Stimulated activated CD4-positive, alpha-beta T cell treated with anti-CD3 and anti-CD28 coated beads, Interleukin-4, amount 100 ng/mL, for 48 hours (primary cell): ENCODE measurements at places on chromosomes 7 and 10.

DNA sequence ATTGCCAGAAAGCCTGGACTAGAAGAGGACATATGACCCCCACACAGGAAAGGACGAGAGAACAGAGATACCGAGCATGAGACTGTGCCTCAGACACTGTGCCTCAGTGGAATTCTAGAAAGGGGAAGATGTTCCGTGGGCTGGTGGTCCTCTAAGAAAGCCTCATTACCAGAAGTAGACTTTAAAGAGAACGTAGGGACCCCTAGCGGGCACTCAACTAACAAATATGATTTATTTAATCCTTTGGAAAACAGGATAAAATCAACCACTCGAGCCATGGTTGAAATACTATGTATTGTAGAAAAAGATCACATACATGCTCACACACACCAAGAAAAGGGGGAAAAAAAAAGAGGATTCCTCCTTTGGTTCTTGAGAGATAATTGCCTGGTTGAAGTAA lies 701.2 kb upstream of the SORCS1 start:
- no peak for DNase-seq

- no peak for DNase-seq
These were observed 2.0 kb downstream of the ZNF503 start for GRCh38 chr10:75399461-75400162.

- no peak for DNase-seq
These were observed 189.4 kb upstream of the AHR start for GRCh38 chr7:17109020-17109419.

GRCh38 chr7:18167815-18168214 lies 140.2 kb upstream of the PRPS1L1 start:
- no peak for DNase-seq

DNA sequence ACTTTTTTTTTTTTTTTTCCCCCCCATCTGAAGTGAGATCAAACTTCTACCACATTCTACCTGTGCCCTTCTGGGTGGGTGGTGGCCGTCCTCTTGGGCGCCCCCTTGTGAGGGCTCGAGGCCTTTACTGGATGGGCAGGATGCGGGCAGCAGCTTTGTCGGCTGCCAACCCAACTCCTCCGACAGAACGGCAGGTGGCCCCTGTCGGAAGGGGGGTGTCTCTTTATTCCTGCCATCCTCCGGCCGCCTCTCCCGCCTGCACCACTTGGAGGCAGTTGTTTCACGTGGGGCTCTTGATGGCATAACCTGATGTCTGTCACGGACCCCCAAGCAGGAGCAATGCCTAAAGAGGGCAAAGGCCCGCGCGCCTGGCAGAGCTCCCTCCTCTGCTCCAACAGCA lies 31.0 kb downstream of the AMZ1 start:
- DNase-seq = peak; percentile 60

DNA sequence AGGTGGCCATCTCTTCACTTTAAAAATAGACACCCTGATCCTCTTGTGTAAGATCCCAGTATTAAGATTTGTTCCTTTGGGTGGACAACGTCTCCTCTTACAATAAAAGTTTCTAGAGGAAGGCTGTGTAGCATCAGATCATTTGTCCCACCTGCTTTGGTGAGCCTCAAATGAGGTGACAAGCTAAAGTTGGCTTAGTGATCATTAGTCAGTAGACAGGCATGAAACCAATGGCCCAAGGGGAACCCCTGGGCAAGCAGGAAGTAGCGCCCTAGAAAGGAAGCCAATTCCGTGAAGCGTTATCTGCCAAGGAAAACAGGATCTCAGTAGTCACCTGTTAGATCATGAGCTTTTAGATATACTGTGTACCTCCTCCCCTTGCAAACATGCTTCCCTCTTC lies 66.8 kb downstream of the PCGF5 start:
- no peak for DNase-seq

GRCh38 chr10:14540062-14540461 lies 209.3 kb upstream of the FRMD4A start:
- no peak for DNase-seq

- DNase-seq = no peak
These were observed 34.0 kb downstream of the SPDYE6 start for GRCh38 chr7:102322202-102322715.

- DNase-seq = no peak
These were observed 75.3 kb upstream of the NFE2L3 start for GRCh38 chr7:26076691-26077090.

GRCh38 chr7:158912406-158912805 lies 56.0 kb downstream of the DYNC2I1 start:
- no peak for DNase-seq

- no peak for DNase-seq
These were observed 19.2 kb downstream of the VIM start for GRCh38 chr10:17247210-17247609.

- DNase-seq = no peak
These were observed 221.5 kb upstream of the MDFIC start for GRCh38 chr7:114700247-114700928.

- DNase-seq = no peak
These were observed 114.6 kb upstream of the MEOX2 start for GRCh38 chr7:15801041-15801440.

- no peak for DNase-seq
These were observed 25.3 kb downstream of the MAP3K8 start for GRCh38 chr10:30459283-30459682.

GRCh38 chr7:114150689-114151088 lies 231.9 kb upstream of the PPP1R3A start:
- no peak for DNase-seq

GRCh38 chr10:43952760-43953159 lies 304.1 kb upstream of the ZNF32 start:
- no peak for DNase-seq

DNA sequence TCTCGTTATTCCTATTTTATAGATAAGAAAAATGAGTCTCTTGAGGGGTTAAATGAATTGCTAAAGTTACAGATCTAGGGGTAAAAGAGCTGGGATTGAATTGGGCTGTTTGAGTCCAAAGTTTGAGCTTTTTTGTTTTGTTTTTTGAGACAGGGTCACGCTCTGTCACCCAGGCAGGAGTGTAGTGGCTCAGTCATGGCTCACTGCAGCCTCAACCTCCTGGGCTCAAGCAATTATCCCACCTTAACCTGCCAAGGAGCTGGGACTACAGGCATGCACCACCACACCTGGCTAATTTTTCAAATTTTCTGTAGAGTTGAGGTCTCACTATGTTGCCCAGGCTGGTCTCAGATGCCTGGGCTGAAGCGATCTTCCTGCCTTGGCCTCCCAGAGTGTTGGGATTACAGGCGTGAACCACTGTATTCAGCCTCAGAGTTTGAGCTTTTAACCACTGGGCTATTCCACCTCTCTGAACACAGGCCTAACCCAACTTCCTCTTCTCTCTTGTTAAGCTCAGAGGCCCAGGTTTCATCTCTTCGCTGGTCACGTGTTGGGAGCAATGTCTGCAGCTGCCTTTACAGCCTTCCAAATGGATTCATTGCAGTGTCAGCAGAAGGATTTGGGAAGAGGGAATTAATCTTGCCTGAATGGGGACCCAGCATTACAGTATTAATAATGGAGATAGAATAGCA lies 8.0 kb downstream of the SUFU start:
- no peak for DNase-seq

DNA sequence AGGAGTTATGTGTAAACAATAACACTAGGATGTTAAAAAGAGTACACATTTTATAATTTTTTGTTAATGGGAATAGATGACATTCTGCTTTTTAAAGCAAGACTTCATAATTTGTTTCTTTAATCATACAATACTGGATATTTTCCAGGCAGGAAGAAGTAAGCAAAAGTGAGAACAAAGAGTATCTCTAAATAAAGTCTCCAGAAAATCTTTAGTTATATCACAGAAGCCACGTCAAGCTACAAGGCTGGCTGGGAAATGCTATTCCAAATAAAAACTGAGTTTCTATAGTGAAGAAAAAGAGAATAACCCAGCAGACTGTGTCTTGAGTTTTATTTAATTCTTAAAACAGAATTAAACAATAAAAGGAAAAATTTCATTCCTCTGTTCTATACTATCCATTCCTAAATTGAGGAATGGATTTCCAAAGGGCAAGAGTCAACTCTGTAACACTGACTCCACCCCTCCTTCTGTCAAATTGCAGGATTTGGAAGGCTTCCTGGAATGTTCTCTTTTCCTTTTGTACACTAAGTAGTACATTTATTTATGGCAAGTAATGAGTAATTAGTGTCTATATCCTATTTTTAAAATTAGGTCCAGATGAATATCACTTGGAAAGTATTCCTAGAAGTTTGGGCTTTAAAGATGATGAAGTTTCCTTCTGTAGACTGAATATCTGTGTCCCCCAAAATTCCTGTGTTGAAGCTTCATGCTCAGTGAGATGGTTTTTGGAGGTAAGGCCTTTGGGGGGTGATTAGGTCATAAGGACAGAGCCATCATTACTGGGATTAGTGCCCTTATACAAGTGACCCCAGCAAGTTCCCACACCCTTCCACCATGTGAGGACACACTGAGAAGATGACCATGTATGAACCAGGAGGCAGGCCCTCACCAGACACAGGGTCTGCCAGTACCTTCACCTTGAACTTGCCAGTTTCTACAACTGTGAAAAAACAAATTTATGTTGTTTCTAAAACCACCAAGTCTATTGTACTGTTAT lies 290.9 kb downstream of the CRPPA start:
- DNase-seq = no peak

DNA sequence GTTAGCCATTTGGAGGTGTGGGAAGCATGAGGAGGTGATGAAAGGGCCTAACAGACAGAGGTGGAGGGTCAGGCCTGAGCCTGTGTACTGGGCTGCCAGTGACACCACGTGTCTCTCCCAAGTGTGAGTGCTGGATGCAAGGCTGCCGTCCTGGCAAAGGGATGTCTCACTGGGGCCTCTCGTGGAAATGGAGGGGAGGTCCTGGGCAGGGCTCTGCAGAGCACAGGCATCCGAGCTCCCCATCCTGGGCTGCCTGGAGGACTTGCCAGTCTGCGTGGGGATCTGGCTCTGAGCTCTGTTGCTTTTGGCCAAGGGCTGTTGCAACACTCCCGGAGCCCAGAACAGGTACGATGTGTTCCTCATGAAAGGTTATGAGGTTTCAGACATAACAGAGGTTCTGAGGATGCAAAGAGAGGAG lies 77.3 kb downstream of the GRK5 start:
- no peak for DNase-seq
